ENCODE measurements at places on chromosomes 12 and 14.

GRCh38 chr12:108675792-108676191 lies 42.1 kb upstream of the SELPLG start:
- no peak for DNase-seq

- DNase-seq = peak; percentile 37
Observed at GRCh38 chr14:76644855-76645518, 116.3 kb upstream of the VASH1 start.

DNA sequence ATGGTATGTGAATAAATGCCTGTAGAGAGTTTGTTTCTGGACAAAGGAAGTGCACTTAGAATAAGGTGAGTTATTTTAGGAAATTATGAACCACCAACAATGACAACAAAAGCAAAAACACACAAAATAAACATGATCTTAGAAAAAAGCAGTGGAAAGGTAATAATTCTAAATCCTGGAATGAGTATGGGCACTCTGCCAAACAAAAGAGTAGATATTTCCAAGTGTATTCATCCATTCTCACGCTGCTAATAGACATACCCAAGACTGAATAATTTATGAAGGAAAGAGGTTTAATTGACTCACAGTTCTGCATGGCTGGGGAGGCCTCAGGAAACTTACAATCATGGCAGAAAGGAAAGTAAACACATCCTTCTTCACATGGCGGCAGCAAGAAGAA lies 269.3 kb upstream of the NPAS3 start:
- DNase-seq = no peak

DNA sequence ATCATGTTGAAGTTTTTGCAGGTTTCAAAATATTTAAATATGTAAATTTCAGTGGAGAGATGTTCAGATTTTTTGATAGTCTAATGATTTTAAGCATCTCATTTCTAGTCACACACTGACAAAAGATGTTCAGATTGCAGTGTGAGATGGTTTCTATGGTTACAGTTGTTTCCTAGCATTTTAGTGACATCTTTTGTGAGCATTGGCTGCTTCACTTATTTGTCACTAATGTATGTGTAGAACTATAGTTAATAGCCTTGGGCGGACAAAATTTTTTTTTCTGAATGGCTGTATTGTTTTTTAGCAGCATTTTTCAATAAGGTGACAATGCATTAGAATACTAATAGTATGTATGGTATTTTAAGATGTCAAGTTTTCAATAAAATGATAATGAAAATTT lies 315.6 kb upstream of the PRKD1 start:
- DNase-seq = no peak

DNA sequence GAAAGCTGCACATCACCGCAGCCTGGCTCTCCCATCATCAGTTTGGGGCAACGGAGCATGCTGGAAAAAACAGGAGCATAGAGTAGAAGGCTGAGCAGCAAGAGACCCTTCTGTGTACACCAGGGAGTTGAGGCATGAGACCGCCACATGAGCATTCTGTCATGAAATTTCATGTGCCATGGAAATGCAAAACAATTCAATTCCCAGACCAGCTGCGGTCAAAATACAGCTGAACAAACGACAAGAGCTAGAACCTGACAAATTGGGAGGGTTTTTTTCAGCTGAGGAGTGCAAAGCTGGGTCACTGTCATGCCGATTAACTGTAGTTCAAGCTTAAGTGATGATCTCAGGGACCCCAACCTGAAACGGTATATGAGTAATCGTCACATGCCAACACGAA lies 37.1 kb downstream of the TMEM30B start:
- DNase-seq = no peak

DNA sequence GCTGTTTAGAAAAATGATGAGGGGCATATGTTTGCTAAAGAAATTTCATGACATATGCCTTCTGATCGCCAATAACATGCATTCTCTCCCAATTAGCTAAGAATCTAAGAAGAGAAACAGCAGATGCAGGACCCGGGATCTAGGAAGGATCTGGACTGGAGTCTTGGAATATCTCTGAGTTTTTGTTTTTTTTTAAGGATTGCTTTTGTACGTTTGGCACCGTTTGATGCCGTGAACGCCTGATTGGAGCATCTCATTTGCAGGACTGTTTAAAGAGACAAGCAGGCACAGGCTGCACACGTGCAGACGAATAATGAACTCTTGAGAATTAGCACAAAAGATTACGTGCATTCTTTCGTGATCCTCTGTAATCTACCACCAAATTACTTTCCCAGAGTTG lies 13.6 kb downstream of the EML1 start:
- peak; percentile 79 for DNase-seq

DNA sequence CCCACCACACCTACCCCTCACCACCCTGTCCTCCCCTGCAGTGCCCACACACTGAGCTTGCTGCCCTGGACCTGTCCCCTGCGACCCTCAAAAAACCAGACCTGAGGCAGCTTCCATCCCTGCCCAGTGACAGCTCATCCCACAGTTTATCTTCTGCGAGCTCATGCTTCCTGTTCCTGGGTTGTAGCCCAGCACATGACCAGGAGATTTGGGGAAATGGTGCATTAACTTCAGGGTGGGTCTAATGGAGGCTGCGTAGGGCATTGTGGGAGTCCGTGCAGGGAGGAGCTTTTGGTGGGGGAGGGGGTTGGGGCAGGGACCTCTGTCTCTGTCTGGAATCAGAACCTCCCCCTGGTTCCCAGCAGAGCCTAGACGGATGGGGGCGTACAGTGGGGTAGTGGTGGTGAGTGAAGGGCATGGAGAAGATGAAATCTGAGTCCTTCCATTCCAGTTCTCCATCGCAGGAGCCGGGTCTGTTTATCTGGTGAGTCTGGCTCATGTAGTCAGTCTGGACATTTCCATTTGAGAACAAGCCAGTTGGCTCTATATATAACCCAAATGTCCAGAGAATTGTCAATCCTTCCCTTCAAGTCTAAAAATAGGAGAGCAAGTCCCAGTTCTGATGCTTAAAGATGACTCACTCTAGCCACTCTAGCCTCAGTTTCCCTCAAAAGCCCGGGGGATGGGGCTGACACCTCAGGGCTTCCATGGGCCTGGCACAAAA lies 270.9 kb downstream of the CACNA1C start:
- DNase-seq = no peak

DNA sequence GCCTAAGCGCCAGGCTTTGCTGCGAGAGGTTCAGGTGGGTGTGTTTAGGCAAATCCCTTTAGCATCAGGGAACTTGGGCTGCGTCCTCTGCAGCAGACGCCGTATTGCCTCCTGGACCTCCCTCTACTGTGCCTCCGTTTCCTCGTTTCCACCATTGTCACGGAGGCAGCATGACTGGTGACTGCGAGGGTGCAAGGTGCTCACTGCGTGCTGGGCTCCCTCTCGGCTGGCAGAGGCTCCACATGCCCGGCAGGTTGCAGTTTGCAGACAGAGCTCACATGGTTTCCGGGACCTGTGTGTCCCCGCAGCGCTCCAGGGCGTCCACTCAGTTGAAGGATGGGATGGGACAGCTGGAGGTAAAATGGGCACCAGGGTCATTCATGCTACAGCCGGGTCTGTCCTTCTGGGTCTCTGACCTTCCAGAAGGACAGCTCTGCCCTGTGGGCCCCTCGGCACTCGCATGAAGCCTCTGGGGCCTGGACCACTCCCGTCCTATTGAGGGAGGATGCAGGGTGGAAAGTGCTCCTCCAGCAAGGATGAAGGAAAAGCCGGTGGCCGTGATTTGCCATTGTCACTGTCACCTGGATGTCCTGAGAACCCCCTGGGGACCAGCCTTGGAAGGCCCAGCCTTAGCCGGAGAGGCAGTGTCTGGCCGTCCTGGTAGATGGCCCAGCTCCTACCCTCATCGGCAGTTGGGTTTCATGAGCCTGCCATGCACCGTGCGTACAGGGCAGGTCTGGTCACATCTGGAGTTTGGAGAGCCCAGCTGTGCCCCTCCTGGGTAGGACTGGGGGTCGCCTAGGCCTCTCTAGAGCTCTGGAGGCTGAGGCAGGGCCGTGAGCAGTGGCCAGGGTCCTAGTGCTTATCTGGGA lies 146.5 kb downstream of the KIF26A start:
- DNase-seq = no peak

- no peak for DNase-seq
Observed at GRCh38 chr12:53197011-53197640, 9.9 kb downstream of the ITGB7 start.

- no peak for DNase-seq
Observed at GRCh38 chr12:89251342-89252271, 100.7 kb downstream of the DUSP6 start.

GRCh38 chr12:130164216-130164542 lies 1.9 kb downstream of the FZD10 start:
- no peak for DNase-seq

DNA sequence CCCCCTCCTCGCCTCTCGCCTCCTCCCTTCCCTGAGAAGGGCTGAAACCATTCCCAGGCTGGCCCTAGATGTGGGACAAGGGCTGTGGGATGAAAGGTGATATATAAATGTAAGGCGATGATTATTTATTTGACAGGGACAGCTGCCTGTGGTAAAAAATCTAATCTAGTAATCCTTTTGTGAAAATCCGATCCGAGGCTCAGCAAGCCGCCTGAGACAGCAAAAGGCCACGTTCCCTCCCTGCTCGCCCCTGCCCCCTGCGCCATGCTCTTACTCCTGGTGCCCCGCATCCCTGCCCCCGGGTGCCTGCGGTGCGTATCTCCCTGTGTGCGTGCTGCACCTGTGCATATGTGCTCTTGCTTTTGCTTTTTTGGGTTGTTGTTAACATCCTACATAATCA lies 65.2 kb downstream of the TSPAN9 start:
- no peak for DNase-seq

DNA sequence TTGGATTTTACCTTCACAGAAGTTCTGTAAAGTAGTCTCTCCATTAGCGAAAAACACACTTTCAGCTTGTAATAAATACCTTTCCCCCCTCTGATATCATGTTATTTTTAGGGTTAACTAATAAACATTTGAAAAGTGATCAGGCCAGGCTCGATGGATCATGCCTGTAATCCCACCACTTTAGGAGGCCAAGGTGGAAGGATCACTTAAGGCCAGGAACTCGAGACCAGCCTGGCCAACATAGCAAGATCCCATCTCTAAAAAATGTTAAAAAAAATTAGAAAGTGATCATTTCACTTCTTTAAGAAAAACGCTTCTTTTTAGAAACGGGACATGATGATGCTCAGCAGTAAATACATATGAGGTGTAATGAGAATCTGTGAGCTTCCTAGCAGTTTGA lies 2.0 kb downstream of the CDKL1 start:
- no peak for DNase-seq

GRCh38 chr12:126776026-126776655 lies 1490.8 kb upstream of the TMEM132C start:
- no peak for DNase-seq

Data from NCI-H446 treated with DMSO at 0.1 percent for 48 hours (cell line).